T-helper 2 cell (primary cell): ENCODE measurements at places on chromosomes 13 and 19.

DNA sequence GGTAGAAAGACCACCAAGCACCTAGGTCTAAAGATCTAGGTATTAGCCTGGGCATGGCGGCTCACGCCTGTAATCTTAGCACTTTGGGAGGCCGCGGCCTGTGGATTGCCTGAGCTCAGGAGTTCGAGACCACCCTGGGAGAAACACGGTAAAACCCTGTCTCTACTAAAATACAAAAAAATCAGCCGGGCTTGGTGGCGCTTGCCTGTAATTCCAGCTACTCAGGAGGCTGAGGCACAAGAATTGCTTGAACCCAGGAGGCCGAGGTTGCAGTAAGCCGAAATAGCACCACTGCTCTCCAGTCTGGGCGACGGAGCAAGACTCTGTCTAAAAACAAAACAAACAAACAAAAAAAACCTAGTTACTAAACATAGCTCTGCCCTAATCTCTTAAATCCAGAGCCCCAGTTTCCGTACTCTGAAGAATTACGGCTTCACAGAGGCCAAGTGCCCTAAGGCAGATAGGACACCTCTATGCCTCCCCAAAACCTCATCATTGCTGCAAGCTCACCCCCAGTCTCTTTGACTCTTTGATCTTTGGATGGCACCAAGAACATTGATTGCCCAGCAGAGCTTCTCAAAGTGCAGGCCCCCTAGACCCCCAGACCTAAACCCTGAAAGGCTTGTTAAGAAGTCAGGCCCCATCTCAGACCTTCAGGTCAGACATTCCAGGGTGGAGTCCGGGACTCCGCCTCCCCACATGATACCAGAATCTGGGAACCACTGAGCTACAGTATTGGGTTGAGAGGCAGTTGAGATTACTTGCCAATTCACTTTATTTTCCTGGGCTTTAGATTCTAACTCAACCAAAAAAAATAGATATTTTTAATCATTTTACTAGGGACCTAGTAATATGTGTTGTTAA is 2.8 kb downstream of the COL4A2 start:
- no peak for DNase-seq

- DNase-seq, result no peak
Observed at GRCh38 chr19:3572855-3573161, at the start of gene HMG20B. Gene HMG20B (plus strand): TSS chr19:3572944. CDS start chr19:3573310, 366 bp downstream.

DNA sequence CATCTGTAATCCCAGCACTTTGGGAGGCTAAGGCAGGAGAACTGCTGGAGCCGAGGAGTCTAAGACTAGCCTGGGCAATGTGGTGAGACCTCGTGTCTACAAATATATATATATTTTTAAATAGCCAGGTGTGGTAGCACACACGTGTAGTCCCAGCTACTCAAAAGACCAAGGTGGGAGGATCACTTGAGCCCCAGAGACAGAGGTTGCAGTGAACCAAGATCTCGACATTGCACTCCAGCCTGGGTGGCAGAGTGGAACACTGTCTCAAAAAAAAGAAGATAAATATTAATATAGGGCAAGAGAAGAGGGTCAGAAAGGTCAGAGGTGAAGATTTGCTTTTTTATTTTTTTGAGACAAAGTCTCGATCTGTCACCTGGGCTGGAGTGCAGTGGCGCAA is 5.5 kb upstream of the MRPL4 start:
- no peak for DNase-seq

GRCh38 chr13:32210101-32210500 is 105.1 kb downstream of the ZAR1L start:
- DNase-seq, result no peak

DNA sequence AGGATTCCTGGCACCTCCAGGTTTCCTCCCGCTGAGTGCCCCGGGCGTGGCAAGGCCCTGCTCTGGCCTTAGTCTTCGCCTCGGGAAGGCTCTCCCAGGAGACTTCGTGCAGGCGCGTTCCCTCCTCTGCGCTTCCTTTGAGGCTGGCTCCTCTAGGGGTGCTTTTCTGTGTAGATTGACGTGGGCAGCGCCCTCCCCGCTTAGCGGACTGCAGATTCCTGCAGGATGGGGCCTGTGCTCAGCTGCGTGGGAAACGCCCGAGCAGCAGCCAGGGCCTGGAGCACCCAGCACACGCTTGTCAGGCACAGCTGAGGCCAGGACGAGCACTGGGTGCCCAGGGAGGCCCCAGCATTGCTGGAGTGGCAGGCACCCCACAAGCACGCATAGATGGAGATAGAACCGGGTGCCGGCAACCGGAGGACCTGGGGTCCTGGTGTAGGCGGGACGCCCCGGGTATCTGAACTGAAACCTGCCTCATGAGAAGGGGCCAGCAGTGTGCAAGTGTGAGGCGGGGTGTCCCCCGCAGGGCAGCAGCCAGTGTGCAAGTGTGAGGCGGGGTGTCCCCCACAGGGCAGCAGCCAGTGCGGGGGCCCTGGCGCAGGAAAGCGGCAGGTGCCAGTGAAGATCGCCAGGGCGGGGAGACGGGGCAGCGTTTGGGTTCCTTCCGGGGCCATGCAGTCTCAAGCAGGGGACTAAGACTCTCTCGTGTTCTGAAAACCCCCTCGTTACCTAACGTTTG is 3.4 kb downstream of the NDUFS7 start:
- DNase-seq, result no peak

DNA sequence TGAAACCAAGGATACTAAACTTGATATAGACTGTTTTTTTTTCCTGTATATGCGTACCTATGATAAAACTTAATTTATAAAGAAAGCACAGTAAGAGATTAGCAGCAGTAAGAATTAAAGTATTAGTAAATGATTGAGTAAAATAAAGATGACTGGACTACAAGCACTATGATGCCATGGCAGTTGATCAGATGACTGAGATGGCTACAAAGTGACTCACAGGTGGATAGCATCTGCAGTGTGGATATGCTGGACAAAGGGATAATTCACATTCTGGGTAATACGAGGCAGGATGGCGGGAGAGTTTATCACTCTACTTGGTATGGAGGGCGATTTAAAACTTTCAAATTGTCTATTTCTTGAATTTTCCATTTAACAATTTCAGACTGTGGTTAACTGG is 11.8 kb downstream of the HTR2A start:
- DNase-seq, result no peak

DNA sequence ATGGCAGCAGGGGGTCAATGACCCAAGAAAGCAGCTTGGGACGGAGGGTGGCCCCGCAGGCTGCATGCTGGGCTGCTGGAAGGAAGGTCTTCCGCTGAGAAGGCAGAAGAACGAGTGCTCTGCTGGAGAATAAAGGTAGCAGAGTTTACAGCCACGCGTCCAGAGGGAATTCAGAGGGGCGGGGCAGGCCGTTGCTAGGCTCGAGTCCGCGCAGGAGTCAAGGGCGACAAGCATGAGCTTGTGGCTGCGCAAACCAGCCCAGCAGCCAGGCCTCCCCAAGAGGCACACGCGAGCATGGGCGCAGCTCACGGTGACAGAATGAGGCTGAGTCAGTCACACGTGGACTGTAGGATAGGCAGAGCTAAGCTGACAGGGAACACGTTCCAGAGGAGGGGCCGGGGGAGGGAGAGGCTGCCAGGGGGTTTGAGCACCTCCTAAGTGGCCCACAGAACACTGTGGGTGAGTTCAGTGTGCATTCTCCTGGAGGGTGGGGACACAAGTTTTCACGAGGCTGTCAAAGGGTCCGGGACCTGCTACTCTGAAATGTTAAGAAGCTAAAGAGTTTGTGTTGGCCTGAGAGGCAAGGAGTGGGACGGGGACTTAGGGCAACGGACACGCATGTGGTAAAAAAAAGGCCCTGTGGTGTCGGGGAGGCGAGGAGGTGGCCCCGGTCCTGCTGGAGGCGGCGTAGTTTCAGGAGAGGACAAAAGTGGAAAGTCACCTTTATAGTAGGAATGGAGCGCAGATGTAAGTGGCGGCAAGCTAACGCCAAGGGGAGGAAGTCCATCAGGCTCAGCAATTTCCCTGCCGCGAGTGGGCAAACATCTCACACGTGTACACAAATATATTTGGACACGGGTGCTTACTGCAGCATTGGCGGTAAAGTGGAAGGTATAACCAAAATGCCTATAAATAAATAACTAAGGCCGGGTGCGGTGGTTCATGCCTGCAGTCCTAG is 17.7 kb downstream of the RFX2 start:
- DNase-seq, result no peak

GRCh38 chr13:44305286-44305685 is 68.3 kb upstream of the SERP2 start:
- DNase-seq, result no peak

- DNase-seq, result no peak
Observed at GRCh38 chr13:110265341-110265681, 41.6 kb downstream of the COL4A1 start.

- no peak for DNase-seq
Observed at GRCh38 chr19:4593409-4593851, 33.9 kb upstream of the SEMA6B start.

GRCh38 chr19:8454218-8454617 is 9.4 kb downstream of the HNRNPM start:
- DNase-seq, result no peak

GRCh38 chr19:49850221-49850486 is 805 bp upstream of the PTOV1 start:
- DNase-seq, result no peak

- no peak for DNase-seq
Observed at GRCh38 chr19:18587962-18588610, 512 bp upstream of the REX1BD start.

GRCh38 chr13:109817591-109818535 is 31.5 kb upstream of the IRS2 start:
- no peak for DNase-seq

- DNase-seq, result no peak
Observed at GRCh38 chr13:44031555-44031954, 151.9 kb downstream of the LACC1 start.

- no peak for DNase-seq
Observed at GRCh38 chr19:58328999-58329398, 2.2 kb downstream of the ZSCAN22 start.

DNA sequence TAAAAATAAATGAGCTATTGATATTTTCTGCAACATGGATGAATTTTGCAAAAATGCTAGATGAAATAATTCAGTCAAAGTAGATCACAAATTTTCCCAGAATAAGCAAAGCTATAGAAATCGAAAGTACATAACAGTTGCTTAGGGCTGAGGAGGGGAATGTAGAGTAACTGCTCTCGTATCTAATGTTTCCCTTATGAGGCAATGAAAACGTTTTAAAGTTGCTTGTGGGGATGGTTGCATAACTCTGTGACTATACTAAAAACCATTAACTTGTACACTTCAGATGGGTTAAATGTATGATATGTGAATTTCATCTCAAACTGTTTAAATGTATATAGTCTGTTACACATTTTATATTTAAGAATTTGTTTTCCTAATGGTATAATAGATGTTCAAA is 231.7 kb downstream of the GGACT start:
- DNase-seq, result no peak

- DNase-seq, result no peak
Observed at GRCh38 chr13:43309311-43309710, 285.9 kb downstream of the DNAJC15 start.

- DNase-seq, result no peak
Observed at GRCh38 chr19:2232286-2233151, 3.6 kb downstream of the PLEKHJ1 start.

- no peak for DNase-seq
Observed at GRCh38 chr19:23470873-23471545, 75.7 kb upstream of the ZNF91 start.

GRCh38 chr19:47494211-47494547 is 10.2 kb upstream of the KPTN start:
- no peak for DNase-seq

DNA sequence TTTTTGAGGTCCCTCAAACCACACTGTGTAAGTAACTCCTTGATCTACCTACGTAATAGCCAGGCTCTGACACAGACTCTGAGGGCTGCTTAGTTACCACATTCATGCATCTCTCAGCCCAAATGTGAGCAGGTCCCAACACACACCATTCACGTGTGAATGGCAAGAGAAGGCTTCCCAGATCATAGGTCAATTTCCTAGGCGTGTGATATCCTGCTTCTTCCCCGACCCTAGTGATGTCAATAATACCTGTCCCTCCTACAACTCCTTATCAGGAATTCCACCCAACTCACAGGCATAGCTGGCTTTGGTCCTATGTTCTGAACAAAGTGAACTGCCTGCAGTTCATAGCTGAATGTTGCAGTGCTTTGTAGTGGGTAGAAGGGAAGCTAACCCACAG is 334.5 kb downstream of the RFC3 start:
- DNase-seq, result no peak

GRCh38 chr13:70424928-70425327 is 316.7 kb upstream of the KLHL1 start:
- DNase-seq, result no peak

DNA sequence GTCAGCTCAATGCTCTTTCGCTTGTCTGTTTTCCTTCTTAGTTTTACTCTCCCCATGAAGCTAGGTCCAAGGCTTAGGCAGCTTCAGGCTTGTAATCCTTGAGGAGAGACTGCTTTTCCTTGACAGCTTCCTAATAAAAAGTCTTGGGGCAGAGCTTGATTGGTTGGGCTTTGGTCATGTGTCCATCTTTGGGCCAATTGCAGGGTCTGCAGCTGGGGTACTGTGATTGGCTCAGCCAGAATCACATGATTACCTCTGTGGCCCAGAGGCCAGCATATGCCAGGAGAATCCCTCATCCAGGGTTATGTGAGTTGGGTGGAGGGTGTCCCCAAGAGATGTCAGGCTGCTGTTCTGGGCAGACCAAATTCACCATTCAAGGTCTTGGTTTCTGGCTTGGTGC is 8.1 kb downstream of the KLK1 start:
- DNase-seq, result no peak

DNA sequence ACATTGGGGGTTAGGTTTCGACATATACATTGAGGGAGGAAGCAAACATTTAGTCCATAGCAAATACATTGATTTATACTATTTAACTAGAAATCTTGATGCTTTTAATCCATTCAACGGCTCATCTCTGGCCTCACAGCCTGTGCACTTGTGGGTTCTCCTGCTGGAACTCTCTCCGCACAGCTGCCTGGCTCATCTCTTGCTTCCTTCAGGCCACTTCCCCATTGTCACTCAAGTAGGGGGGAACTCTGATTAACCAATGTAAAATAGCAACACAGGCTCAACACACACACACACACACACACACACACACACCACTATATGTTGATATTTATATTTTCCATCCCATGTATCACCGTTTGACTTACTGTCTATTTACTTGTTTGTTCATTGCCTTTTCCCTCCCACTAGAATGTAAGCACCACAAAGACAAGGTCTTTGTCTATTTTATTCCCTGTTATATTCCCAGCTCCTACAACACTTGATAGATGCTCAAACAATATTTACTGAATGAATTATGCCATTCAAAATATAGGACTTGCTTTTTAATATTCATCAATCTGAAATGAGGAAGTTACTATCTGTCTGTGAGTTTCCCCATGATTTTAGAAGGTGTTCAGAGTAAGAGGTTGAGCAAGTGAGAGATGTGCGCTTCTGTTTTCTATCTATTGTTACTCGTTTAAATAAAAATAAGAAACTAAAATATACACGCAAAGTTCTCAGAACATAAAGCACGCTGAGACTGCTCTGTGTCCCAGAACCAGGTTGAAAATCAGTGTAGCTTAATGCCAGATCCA is 29.8 kb upstream of the PABPC3 start:
- no peak for DNase-seq

DNA sequence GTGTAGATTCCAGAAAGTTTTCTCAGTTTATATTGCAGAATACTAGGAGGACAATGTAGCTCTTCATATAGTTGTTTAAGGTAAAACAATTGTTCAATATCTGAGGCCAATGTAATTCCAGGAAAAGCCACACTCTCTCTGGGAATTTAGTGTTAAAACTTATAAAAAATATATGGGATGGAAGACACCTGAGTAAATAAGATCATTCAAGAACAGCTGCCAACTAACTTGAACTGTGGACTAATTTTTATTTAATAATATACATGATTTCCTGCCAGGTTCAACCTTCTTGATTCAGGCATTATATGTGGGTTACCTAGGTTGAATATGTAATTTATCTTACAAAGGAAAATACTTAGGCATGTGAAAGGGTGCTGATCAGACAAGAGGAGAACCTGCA is 841.1 kb upstream of the PRR20A start:
- no peak for DNase-seq
